ENCODE measurements at places on chromosomes 16 and 17. TPM values are rescaled to one million over a fixed set of nuclear protein-coding genes. Genes with fewer than 3 reads are reported as not detected.

DNA sequence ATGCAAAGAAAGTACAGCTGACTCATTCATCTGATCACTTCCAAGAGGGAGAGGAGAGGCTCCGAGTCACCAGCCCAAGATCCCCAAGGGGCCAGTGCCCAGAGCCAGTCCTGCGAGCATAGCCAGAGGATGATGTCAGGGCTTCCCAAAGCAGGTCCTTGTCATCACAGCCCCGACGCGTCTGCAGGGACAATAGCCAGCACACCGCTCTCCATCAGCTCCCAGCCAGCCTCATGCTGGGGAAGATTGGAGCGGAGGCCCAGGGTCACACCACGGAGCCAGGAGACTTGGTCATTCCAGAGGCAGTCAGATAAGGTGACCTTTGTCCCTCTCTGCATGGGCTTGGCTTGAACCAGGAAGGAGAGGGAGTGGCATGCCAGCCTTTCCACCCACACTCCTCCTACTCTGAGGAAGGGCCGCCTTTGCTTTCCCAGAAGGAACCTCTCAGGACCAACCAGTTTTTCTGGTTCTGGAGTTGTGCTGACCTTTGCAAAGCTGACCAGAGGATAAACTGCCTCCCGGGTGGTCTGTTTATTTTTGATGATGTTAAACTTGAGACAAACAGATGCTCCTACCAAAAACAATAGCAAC, 58.3 kb upstream of the ARHGAP44 start:
- DNase-seq, result no peak

GRCh38 chr16:29683543-29684090, 4.6 kb downstream of the QPRT start:
- DNase-seq, result no peak

DNA sequence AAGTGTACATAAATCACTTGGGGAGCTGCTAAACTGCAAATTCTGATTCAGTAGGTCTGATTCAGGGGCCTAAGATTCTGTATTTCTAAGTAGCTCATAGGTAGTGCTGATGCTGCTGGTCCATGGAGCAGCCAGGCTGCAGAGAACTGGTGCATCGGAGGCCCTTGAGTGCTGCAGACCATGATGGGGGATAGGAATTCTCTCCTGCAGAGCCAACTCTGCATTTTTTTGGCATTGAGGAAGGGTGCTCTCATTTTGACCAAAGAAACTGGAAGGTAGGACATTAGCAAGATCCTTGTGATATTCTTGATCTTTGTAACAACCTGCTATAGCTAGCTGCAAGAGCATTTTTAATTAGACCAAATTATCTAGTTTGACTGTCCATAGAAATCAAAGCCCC, 4.7 kb downstream of the HOXB2 start:
- DNase-seq, result no peak

DNA sequence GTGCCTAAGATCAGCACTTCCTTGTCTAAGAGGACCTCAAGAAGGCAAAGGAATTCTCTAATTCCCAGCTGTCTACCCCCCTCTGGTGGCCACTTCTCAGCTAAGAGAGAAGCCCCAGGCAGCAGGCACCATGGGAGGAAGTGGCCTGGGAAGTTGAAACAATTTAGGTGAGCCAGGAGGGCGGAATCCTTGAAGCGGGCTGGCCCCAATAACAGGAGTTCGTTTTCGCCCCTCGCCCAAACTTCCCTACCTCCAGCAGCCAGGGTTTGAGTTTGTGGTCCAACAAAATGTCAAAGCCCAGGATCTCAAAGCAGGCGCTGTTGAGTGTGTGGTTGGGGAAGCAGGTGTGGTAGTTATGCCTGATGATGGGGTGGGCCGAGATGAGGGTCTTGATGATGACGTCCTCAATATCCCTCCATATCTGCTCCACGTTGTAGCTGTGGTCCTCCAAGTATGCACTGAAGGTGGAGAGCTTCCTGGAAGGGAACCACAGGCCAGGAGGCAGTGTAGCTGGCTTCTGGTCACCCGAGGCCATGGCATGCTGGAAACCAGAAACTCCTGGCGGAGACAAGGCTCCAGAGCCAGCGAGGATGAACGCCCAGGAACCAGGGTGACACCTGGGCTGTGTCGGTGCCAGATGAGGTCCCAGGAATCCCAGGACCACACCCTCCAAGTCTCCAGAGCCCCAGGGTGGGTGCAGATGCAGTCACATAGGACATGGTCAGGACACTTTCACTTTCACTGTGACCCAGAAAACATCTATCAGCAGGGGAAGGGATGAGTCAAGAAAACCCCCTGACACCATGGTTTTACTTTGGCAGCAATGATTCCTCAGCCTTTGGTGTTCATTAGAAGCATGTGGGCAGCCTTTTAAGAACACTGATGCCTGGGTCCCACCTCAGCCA, 25.6 kb downstream of the TTLL6 start:
- DNase-seq, result peak; percentile 57

DNA sequence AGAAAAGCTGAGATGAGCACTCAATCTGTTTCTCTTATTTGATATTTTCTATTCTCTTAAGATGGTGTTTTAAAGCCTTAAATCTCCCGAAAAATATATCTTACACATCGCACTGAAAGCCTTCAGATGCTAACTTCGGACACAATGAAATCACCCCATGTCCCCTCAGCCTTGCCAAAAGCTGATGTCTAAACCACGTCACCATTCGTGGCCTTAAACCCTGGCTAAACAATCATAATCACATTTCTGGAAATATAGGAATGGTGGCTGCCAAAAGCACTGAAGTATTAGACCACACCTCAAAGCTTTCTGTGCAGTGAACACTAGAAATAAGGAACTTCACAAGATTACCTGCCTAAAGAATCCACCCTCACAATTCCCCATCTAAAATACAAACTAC, 402.7 kb downstream of the SOX9 start:
- DNase-seq, result no peak

Gene KRTAP4-4
- not detected for total RNA-seq

DNA sequence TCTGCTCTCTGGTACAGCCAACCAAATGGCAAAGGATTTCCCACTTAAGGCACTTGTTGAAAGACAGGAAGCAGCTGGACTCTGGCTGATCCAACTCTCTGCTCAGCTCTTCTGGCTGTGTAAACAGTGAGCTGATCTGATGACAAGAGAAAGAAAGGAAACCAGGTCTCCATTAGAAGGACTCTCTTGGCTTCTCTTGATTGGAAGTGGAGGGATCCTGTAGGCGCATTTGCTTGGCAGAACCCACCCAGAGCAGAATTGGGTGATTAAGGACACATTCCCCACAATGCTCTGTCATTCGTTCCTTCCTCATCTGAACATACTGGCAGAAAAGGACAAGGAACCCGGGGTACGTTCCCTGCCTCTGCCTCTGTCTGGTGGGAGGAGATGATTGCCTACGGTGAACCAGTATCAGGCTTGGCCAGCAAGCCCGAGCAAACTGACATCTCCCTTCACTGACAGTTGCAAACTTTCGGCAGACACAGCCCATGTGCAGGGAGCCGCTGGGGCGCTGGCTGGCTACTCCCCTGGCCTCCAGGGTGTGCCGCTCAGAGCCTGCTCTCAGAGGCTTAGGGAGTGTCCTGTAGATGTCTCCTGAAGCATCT, 29.1 kb downstream of the LDHD start:
- no peak for DNase-seq

DNA sequence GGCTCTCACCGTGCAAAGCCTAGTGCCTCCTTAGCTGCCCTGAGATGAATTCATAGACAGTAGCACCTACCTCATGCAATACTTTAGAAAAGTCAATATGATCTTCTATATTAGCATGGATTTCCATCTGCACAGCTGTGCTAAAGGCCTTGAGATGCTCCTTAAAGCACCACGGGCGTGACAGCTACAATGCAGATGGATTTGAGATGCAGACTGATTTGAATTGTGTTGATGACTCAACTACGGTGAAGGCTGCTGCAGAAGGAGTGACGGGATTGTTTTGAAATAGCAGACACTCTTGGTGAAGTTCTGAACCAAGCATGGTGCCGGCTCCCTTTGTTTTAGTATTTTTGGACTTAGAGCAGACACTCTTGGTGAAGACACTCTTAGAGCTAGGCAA, 88.2 kb downstream of the SPECC1 start:
- no peak for DNase-seq

- no peak for DNase-seq
Observed at GRCh38 chr16:53358884-53359283, 75.4 kb upstream of the RBL2 start.

DNA sequence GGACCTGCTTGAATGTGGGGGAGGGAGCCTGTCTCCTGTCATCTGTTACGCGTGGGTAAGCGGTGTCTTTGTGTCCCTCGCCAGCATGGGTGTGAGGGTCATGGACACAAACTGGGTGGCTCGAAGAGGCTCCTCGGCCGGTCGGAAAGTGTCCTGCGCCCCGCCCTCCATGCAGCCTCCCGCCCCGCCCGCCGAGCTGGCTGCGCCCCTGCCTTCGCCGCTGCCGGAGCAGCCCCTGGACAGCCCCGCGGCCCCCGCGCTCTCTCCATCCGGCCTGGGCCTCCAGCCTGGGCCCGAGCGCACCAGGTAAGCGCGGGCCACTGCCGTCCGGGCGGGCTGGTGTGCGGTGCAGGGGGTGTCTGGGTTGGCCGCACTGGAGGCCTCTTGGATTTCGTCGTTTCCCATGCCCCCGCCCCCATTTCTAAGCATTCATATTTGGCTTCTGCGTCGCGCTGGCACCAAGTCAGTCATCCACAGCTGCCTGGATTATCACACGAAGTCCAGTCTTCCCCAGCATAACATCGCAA, 43.8 kb downstream of the ELAC2 start:
- DNase-seq, result no peak

GRCh38 chr16:86946396-86946795, 368.0 kb downstream of the FOXL1 start:
- DNase-seq, result no peak

Gene KIF19
- 1.8 TPM for total RNA-seq

- no peak for DNase-seq
Observed at GRCh38 chr16:87585442-87586200, 16.7 kb upstream of the JPH3 start.
